Thymus (tissue), 14 donors: ENCODE measurements at places on chromosomes 1 and 21. TPM values are rescaled to one million over a fixed set of nuclear protein-coding genes. Genes with fewer than 3 reads are reported as not detected.

- no peak for DNase-seq
Measured at GRCh38 chr1:217105437-217105836, 382.2 kb upstream of the ESRRG start.

DNA sequence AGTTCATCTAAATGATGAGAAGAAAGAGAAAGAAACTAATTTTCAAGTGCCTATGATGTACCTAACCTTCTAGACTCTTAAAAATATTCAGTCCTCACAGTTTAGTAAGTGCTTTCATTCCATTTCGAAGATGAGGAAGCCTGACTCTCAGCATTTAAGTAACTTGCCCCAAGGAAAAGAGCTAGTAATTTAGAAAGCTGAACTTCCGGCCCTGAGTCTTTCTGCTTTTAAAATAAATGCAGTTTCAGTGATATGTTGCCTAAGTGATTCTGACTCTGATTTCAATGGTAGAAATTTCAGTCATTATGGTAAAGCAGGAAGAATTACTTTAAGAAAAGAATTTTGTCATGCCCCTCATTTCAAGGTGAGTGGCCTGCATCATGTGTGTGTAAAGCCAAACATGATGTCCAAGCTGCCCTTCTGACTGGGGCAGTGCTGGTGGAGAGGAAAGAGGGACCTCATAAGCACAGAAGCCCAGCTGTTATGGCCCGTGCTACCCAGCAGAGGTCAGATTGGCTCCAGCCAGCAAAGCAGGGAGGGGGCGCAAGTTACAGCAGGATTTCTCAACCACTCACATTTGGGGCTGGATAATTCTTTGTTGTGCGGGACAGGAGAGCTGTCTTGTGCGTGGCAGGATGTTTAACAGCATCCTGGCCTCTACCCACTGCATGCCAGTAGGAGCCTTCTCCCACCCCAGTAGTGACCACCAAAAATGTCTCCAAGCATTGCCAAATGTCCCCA lies 10.7 kb downstream of the ATP1A4 start:
- no peak for DNase-seq

Gene POU3F1
- 0.09 TPM for total RNA-seq

Gene CTTNBP2NL
- total RNA-seq = 4.2 TPM

DNA sequence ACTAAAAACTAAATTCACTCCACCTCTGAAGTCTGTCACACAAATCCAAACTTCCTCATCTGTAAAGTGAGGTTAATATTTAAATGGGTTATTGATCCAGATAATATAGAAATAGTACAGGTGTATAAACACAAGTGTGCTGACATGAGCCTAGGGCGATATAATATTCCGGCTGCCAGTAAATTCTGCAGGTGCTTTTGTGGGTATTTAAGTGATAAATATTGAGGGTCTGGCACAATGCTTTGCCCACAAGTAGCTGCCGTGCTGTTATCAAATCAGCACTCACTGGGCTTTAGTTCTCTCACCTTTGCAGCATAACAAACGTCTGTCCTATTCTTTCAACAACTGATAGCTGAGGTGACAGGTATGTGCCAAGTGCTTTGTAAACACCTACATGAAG lies 7.6 kb downstream of the PABPC4 start:
- no peak for DNase-seq

GRCh38 chr1:150165622-150166612 lies 16.2 kb downstream of the PLEKHO1 start:
- no peak for DNase-seq

Gene GLIS1
- total RNA-seq = 0.05 TPM

DNA sequence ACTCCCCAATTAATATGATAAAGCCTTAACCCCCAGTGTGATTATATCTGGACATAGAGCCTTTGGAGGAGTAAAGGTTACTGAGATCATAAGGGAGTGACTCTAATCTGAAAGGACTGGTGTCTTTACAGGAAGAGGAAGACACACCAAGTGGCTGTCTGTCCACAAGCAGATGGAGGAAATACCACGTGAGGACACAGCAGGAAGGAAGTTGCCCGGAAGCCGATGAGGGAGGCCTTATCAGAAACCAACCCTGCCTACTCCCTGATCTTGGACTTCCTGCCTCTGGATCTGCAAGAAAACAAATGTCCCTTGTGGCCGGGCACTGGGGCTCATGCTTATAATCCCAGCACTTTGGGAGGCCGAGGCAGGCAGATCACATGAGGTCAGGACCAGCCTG lies 110.3 kb upstream of the CHRM3 start:
- DNase-seq = no peak

Gene KCNA3
- total RNA-seq = 22.9 TPM

- DNase-seq = no peak
Measured at GRCh38 chr1:34057347-34058130, 107.5 kb downstream of the CSMD2 start.

Gene DMBX1
- total RNA-seq = 0.05 TPM

DNA sequence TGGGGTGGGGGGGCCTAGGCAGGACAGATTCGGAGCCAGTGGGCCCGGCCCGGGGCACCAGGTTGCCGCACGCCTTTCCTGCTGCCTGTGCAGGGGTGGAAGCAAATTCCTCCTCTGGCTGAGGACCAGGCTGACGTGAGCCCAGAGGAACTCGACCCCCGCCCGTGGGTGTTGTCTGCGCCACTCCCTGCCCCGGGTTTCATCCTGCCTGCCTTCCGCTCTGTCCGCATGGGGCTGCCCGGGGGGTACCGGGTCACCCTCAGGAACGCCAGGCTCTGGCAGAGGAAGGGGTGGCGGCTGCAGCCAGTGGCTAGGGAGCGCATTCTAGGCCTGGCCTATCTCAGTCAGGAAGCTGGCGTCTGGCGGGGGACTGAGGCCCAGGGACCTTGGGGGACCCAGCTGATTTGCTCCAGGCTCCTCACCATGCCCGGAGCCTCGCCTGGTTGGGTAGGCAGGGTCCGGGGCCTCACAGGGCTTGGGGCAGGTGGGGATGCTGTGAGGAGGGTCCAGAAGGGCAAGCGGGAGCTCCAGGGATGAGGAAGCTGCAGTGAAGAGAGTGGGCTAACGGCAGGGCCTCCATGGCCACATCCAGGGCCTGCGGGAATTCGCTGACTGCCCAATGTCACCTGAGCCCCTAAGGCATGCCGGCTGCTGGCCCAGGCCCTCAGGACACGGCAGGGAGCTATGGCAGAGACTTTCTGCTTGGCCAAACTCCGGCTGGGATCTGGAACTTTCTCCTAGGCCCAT lies 2.4 kb upstream of the IBA57 start:
- no peak for DNase-seq

- no peak for DNase-seq
Measured at GRCh38 chr1:224497714-224498573, 63.3 kb upstream of the WDR26 start.

Gene S100A3
- total RNA-seq = 0.38 TPM

Gene CLCNKB
- 0.05 TPM for total RNA-seq

Gene EFNA1
- 14.5 TPM for total RNA-seq

Gene YTHDF2
- 50.5 TPM for total RNA-seq

GRCh38 chr1:21938732-21939538 lies 1.8 kb upstream of the HSPG2 start:
- DNase-seq = no peak

GRCh38 chr1:51189421-51190073 lies 46.5 kb upstream of the RNF11 start:
- peak; percentile 31 for DNase-seq

GRCh38 chr1:59170659-59171058 lies 126.2 kb upstream of the FGGY start:
- no peak for DNase-seq

DNA sequence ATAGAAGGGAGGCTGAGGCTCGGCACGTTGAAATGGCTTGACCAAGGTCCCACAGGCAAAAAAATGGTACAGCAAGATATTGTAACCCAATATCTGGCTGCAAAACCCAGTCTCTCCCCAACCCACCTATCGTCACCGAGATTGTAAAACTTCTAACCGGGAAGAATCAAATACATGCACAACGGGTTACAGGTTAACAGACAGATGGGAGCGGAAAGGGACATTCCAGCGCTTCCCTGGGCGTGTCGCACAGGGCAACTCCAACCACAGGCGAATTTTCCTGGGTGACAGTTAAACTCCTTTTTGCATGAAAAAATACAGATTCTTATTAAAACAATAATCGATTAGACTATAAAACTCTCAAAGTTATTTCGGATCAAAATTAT lies 31.8 kb upstream of the JUN start:
- no peak for DNase-seq

DNA sequence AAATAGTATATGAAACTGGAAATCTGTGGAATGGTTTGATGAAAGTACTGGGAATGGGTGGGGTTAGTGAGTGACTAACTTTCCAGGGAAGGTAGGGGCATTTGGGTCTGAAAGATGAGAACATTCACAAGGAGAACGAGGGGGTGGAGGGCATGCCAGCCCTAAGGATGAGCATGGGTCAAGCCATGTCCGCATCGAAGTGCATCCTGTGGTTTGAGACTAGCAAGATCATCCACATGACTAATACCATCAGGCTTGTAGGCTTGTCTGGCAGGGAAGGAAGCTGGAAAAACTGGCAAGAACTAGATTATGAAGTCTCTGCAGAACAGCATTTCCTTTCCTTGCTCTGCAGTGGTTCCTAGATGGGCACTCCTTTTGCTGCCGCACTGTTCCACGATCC lies 70.4 kb upstream of the UBE2U start:
- no peak for DNase-seq

- no peak for DNase-seq
Measured at GRCh38 chr1:204041232-204041767, 31.6 kb upstream of the SOX13 start.

Gene SMPDL3B
- 0.76 TPM for total RNA-seq

GRCh38 chr1:151963288-151963687 lies 30.4 kb downstream of the S100A10 start:
- DNase-seq = no peak

DNA sequence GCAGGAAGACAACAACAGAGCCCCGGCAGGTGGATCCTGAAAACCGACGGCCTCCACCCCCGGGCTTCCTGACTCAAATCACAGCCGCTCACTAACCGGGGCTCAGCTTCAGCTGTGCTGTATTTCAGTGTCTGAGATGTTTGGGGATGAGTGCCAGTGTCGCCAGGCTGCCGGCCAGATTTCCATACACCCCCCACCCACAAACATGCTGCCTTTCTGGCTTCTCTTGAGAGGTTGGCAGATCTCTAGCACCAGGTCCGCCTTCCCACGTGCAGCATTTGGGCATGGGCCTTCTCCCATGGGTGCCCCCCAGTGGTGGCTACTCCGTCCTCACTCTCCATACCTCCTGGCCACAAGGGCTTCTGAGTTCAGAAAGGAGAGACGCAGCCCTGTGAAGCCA lies 34.8 kb downstream of the KCNAB2 start:
- DNase-seq = no peak

GRCh38 chr21:37580666-37581065 lies 214.1 kb downstream of the DYRK1A start:
- DNase-seq = no peak

DNA sequence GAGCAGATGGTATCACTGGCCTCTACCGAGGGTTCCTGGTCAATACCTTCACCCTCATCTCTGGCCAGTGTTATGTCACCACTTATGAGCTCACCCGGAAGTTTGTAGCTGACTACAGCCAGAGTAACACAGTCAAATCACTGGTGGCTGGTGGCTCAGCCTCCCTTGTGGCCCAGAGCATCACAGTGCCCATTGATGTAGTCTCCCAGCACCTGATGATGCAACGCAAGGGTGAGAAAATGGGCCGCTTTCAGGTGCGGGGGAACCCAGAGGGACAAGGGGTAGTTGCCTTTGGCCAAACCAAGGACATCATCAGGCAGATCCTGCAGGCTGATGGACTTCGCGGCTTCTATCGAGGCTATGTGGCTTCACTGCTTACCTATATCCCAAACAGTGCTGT lies 6.1 kb downstream of the SLC25A44 start:
- DNase-seq = no peak

DNA sequence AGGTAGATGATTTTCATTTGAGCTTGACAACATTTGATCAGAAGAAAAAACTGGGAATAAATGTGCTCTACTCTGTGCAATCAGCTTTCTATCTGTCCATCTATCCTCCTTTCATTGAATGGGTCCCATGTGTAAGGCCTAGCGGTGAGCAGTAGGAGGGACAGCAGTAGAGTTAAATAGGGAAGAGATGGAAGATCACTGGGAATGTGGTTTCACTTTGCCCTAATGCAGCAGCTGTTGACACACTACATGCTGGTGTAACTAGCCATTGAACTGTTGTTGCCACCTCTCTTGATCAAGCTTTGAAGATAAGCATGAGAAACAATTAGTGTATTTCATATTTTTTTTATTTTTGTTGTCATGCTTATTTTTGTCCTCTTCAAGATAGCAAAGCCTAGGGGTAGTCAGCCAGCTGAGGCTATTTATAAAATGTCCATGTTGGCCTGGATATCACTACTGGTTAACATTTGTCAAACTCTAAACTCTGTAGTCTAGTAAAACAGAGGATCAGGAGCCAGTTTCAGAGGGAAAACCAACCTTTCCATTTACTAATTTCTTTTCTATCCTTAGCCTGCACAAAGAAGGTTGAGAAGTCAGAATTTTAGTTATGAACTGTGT lies 41.9 kb downstream of the CACNA1E start:
- no peak for DNase-seq

DNA sequence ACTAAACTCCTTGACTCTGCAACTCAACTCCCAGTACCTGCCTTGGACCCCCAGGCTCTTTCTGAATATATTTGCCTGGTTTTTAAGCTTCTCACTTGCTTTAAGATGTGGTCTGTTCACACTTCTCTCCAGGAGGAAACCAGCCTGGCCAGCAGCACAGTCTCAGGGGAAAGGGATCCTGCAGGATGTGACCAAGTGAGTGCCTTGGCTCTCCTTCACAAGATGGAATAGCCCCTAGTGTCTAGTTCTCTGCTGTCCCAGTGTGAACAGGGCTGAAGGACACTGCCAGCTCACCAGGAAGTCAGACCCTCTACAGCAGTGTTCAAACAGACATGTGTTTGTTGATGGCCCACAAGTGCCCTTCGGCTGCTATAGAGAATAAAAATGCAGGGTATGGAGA lies 32.9 kb downstream of the CD244 start:
- DNase-seq = no peak

- DNase-seq = no peak
Measured at GRCh38 chr1:94265011-94265422, 27.6 kb upstream of the ARHGAP29 start.

Gene MARCKSL1
- total RNA-seq = 89.0 TPM

GRCh38 chr1:212109728-212110127 lies 74.2 kb downstream of the DTL start:
- no peak for DNase-seq

DNA sequence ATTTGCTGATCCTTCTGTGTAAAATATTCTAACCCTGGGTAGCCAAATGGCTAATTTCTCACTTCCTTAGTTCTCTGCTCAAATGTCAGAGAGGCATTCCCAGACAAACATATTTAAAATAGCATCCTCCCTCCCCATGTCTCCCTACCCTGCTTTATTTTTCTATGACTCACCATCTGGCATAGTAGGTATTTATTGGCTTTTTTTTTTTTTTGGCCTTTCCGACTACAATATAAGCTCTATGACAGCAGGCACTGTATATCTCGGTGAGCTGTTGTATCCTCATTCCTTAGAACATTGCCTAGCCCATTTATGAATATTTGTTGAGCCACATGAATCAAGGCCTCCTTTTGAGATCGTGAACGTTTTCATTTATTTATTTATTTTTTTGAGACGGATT lies 1.5 kb upstream of the NEK7 start:
- DNase-seq = no peak

- DNase-seq = no peak
Measured at GRCh38 chr1:114075546-114076242, 78.0 kb downstream of the SYT6 start.

Gene CCDC185
- total RNA-seq = not detected

- no peak for DNase-seq
Measured at GRCh38 chr1:96559707-96560596, 161.6 kb upstream of the PTBP2 start.

- DNase-seq = no peak
Measured at GRCh38 chr1:24102961-24103360, 9.0 kb downstream of the MYOM3 start.
